ENCODE measurements at places on chromosomes 4 and X.

DNA sequence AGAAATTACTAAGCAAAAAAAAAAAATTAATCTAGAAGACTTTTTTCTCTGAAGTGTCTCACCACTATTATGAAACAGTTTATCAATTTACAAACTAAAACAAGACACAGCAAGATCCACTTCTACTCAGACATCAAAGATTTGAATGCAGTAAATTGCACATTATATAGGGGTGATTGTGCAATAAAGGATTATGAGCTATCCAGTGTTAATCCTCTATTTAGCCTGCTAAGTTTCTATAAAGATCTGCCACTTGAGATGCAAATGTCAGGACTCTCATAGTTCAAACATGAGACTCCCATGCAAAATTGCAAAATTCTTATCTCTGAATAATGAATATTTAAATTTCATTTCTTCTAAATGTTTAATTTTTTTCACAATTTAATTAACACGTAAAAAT lies 2.2 kb downstream of the TECRL start:
- DNase-seq, result no peak

DNA sequence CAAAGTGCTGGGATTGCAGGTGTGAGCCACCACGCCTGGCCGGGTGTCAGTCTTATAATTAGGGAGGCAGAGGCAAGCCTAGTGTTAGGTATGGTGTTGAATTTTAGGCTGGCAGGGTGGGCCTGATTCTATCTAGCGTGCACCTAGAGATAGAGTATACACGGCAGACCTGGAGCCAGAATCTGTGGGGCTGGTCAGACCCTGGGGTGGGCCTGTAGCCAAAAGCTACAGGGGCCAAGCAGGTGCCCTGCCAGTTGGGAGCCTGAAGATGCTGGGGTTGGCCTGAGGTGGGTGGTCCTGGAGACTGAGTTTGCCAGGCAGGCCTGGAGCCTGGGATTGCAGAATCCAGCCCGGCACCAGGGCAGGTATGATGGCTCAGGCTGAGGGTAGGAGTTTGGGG lies 1580.3 kb downstream of the ARAP2 start:
- DNase-seq, result no peak

- DNase-seq, result no peak
These were observed 19.0 kb downstream of the GAB1 start for GRCh38 chr4:143355540-143356217.

GRCh38 chrX:154040863-154041262 lies 21.2 kb upstream of the IRAK1 start:
- DNase-seq, result no peak

DNA sequence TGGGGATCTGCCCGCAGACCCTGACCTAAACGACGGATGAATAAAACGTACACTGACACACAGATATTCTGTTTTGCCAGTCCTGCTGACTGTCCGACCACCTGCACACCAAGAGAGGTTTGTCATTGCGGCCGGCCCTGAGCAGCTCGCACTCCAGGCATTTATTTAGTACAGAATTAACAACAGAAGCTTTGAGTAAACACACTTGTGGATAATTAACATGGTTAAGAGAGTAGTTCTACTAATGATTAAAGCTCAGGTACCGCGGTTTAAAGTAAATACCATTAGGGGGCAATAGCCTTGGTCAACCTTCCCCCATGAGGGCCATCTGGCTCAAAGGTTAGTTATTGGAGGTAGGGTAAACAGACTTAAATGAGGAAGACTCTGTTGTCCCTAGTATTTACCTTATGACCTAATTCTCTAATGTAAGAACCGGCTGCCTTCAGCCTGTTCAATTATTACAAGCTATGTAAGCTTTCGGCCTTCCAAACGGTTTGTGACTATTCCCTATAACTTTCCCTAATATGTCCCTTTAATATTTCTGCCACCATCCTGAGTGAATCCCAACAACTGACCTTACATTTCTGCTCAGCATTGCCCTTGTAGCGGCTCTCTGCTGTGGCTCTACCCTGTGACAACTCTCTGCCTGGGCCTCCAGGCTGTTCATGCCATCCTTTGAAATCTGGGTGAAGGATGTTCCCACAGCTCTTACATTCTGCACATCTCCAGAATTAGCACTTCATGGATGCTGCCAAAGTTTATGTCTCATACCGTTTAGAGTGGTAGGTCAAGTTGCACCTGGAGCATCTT lies 46.9 kb upstream of the SYTL5 start:
- DNase-seq, result no peak

DNA sequence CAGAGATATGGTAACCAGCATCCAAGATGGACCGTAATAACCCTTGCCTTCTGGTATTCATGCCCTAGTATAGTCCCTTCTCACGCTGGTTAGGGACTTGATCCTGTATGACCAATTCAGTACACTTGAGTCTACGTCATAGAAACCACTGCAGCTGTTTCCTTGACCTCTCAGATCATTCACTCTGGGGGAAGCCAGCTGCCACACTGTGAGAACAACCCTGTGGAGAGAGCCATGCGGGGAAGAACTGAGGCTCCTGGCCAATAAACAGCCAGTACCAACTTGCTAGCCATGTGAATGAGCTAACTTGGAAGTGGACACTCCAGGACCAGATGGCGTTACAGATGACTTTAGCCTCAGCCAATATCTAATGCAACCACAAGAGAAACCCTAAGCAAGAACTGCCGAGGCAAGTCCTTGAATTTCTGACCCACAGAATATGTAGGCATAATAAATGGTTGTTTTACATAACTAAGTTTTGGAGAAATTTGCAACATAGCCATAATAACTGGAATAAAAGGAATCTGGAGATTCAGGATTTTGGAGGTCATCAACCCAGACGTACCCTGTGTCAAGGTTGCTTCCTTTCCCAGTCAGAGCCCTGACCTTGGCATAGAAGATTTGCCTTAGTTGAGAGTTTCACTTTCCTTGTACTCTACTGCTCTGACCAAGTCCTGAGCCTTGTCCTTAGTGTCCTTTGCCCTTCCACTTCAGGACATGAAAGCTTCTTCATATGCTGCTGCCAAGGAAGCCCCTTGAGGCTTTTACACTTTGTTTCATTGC lies 87.3 kb upstream of the ZNF81 start:
- no peak for DNase-seq

GRCh38 chrX:107451731-107452130 lies 2.3 kb downstream of the FRMPD3 start:
- no peak for DNase-seq

GRCh38 chrX:12360383-12360782 lies 222.1 kb downstream of the FRMPD4 start:
- DNase-seq, result no peak

DNA sequence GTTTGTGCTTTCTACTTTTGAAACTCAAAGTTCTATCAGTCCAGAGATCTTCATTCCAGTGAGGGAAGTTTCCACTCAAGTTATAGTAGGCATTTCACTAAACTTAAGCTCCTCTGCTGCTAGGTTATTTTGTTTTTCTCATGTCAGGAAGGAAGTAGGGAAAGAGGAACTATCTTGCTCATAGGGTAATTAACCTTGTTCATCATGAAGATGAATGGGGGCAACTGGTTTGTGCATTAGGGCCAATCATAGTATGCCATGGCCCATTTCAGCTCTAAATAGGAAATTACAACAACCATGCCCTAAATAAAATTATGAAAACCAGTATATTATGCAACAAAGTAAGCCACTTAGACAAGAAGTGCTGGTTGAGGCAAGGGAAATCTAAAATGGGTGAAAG lies 804.7 kb upstream of the NDST4 start:
- no peak for DNase-seq

- no peak for DNase-seq
These were observed 221.8 kb downstream of the KIT start for GRCh38 chr4:54879576-54879975.

- peak; percentile 49 for DNase-seq
These were observed 130.7 kb upstream of the GPRIN3 start for GRCh38 chr4:89438102-89438831.

GRCh38 chrX:46796574-46797191 lies 37.8 kb upstream of the SLC9A7 start:
- DNase-seq, result peak; percentile 46

GRCh38 chrX:68693481-68694434 lies 46.3 kb downstream of the STARD8 start:
- DNase-seq, result no peak

DNA sequence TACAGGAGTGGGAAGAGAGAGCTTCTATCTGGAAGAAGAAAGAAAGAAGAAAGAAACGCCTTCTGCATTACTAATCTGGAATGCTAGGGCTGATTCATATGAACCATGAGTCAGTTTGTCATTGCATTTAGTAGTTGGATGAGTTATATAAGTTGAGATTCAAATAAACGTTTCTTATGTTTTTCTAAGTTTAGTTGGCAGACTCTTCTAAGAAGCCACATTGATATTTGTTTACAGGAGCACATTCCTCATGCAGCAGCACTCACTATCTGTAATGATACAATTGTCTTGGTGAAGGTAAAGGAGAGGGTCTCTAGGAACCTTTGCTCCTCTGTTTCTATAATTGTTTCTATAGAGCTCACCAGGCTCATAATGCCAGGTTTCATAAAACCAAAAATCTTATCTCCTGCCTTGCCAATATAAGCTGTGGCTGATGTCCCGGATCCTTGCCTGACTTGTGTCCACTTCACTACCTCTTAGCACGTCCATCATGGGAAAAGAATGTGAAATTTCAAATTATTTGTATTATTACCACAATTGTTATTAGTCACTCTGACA lies 39.5 kb downstream of the HOPX start:
- no peak for DNase-seq

DNA sequence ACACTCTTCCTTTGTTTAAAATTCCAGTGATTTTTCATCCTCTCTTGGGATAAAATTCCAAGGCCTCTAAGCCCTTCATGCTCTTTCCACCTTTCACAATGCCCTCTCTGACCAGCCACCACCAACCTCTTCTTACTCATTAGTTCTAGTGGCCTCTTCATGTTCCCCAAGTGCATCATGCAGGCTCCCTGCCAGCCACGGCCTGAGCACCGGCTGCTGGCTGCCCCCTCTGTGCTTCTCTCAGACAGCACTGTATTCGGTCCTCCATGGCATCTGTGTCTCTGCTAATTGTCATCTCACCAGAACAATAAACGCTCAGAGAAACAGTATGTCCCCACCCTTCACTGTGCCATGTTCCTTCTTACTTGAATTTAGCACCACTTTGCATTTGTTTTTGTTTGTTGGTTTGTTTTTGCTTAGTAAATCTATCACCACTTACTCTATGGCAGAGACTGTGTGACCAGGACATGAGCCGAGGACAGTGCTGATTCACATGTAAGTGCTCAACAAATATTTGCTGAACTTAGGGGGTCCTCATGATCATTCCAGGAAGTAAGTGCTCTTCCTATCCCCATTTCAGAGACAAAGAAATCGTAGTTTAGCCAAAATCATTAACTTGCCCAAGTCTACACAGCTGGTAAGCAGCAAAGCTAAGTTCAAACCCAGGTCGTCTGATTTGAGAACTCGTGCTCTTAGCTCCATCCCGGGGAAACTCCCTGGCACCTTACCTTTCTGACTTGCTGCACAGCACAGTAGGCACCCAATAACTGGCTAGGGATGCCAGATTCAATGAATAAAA lies 77.1 kb upstream of the UCP1 start:
- DNase-seq, result no peak

DNA sequence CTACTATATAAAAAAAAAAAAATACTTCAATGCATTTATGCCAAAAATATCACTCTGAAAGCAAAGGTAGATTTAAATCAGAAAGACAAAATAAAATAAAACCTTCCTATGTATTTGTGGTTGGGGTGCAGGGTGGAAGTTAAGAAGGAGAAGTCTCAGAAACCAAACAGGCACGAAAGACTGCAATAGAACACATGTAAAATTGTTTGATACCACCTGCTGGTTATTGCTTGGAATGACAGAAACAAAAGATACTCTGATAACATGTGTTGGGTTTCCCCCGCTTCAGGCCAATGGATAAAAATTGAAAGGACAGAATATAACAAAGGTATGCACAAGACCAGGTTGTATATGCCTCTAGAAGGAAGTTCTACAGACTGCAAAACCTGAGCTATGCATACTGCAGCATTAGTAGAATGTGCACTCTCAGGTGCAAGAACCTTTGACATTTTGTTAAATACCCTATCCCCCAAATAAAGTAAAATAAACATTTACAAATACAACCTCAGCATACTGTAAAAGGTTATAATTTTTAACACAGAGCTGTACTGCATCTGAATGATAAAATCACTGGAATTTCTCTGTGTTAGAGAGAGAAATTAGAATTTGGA lies 118.8 kb downstream of the GABRA2 start:
- no peak for DNase-seq

GRCh38 chr4:68416591-68416990 lies 30.7 kb upstream of the TMPRSS11E start:
- no peak for DNase-seq

- no peak for DNase-seq
These were observed 1.0 kb downstream of the ACSL1 start for GRCh38 chr4:184824776-184825084.

- DNase-seq, result no peak
These were observed 1865.3 kb upstream of the AGA start for GRCh38 chr4:179307297-179308136.

DNA sequence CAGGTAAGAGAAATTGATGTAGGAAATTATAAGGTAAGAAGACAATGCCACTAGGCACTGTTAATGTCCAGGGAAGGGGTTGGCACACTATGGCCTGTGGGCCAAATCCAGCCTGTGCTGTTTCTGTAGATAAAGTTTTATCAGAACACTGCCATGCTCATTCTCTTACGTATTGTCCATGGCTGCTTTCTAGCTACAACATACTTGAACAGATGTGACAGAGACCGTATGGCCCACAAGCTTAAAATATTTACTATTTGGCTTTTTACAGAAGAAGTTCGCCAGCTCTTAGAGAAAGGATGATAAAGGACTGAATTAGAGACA lies 168.0 kb downstream of the CDS1 start:
- DNase-seq, result no peak

DNA sequence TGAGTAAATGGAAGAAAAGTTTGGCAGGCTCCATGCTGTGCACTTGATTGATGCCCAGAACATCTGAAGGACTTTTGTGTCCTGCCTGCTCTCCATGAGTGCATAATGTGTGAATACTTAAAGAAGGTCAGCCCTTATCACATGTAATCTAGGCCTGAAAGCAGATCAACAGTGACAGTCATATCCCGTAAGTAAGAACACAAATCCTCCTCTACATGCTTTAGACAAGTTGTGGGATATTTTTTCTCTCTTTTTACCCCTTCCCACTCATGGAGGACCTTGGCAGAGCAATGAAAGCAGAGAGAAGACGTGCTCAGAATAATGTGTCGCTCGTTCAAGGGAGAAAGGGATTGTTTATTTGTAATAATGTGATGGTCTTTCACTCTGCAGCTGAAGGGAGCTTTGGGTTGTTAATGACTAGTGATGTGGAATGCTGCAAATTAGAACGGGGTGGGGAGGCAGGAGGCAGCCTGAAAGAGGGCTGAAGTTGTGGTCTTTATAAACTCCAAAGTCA lies 286.6 kb downstream of the BMPR1B start:
- DNase-seq, result no peak
